ENCODE measurements at places on chromosomes 12 and 14.
A peak's percentile ranks its signal among the peaks of the same experiment; 100 is the strongest.

DNA sequence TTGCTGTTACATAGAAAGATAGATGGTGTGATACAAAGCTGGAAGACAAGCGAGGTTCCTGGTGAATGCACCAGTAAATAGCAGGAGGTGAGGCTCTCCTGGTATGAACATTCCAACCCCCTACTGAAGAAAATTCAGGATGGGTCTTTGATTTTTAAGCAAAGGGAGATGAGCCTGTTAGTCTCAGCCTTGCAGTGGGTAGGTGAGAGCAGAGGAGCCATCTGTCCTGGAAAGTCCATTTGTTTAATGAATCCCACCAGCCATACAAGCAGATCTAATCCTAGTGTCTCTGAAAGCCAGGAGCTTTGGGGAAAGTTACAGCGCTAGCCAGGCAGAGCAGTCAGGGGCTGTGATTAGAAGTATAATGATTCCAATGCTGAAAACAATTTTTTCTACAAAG, 234.8 kb upstream of the FOXN3 start:
- no peak for DNase-seq

- no peak for DNase-seq
Observed at GRCh38 chr12:57416039-57416996, 14.5 kb downstream of the R3HDM2 start.

DNA sequence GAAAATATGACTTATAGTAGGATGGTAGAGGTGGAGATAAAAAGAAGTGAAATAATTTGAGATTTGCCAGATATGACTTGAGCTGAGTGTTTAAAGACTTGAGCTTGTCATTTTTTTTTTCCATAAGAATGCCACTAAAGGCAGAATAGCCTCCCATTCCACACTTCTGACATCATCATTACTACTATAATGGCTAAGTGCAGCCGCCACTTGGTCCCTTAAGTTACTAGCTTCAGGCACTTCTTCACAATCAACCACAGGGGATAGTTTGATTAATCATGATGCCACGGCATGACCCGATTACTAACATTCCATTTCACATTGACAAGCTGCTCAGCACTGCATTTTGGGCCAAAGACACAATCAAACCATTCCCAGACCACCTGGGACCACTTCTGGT, 127.9 kb downstream of the EFCAB11 start:
- DNase-seq, result no peak

GRCh38 chr12:6465467-6466183, 4.9 kb downstream of the VAMP1 start:
- peak; percentile 56 for DNase-seq

- no peak for DNase-seq
Observed at GRCh38 chr12:51071663-51072062, 11.7 kb downstream of the CSRNP2 start.

DNA sequence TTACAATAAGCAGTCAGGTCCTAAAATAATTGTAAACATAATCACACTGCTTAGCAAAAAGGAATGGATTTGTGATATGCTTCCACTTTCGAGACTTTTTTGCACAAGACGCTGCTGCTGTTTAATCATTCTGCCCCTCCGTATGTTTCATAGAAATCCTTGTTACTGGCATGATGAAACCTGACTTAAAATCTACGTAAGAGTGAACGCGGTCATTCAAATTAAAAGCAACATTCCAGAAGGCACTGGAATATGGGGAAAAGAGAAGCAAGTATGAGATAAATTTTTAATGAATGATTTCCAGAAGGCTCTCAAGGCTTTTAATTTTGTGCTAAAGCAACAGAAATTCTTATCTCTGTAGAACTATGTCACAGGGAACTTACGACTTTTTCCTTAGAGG, 1.1 kb downstream of the CNIH1 start:
- DNase-seq, result no peak

DNA sequence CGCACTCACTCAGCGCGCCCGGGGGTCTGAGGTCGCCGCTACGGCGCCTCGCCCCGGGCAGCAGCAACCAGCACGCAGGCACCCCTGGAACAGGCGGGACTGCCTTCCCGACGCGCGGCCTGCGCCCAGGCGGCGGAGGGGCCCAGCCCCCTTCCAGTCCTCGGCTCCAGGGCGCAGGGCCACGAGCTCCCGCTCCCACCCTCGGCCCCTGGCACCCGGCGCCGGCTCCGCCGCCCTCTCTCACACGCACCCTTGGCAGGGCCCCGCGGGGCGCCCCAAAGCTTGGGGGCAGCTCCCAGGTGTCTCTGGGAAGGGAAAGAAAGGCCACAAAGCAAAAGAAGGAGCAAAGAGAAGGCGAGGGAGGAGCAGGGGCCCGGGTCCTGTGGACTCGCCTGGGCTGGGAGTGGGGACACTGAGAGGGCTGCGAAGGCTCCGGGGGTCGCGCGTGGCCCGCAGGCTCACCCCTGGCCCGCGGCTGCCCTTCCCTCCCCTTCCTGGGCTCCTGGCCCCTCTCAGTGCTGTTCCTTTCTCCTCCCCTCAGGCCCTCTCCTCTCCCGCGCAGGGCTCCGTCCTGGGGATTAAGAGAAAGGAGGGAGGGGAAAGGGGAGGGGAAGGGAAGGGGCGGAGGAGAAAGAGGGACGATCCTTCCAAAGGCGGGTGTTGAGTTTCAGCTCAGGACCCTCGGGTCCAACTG, 907 bp upstream of the EFS start:
- DNase-seq, result no peak

DNA sequence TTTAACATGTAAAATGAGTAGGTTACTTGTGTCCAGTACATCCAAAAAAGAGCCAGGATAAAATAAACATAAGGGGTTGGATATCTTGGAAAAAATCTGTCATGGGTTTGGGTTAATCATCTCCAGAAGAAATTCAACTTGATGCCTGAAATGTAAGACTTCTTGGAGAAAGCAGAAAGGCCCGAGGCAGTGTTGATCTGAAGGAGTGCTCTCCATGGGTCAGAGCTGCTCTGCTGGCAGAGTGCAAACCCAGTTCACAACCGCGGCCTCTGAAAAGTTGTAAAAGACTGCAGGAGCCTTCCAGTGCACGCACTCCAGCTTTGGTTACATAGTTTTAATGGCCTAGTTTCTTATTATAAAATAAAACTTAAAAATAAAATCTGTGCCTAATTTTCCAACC, 97.3 kb upstream of the ALX1 start:
- no peak for DNase-seq

DNA sequence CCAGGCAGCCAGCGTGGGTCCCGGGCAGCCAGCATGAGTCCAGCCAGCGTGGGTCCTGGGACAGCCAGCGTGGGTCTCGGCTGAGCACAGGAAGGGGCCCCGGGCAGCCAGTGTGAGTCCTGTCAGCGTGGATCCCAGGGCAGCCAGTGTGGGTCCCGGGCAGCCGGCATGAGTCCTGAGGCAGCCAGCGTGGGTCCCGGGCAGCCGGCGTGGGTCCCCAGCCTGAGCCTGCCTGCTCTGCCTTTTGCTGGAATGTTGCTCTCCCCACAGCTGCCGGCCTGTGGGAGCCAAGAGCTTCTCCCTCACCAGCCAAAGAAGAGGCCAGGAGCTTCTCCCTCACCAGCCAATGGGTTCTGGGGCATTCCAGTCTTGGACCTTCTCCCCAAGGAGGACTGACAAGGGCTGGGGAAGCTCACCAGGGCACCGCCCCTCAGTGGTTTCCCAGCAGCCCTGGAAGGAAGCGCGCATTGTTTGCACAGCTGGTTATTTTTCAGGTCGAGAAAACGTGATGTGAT, 15.0 kb upstream of the RFLNA start:
- no peak for DNase-seq

DNA sequence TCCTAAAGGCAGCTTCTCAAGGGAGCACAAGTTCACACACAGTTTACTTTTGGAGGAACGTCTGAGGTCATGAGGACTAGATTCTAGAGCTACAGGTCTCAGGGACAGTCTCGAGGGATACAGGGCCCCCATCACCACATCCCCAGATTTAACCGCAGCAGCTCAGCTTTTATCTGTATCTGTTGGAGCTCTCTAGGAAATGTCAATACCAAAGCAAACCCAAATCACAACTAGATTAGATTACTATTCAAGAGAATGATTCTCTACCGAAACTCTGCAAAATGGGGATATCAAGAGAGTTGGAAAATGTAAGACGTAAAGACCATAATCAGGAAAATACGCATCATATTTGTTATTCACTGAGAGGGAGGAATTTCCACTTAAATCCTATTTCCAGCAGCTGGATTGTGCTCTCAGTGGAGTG, 4.0 kb upstream of the MYRFL start:
- DNase-seq, result no peak

DNA sequence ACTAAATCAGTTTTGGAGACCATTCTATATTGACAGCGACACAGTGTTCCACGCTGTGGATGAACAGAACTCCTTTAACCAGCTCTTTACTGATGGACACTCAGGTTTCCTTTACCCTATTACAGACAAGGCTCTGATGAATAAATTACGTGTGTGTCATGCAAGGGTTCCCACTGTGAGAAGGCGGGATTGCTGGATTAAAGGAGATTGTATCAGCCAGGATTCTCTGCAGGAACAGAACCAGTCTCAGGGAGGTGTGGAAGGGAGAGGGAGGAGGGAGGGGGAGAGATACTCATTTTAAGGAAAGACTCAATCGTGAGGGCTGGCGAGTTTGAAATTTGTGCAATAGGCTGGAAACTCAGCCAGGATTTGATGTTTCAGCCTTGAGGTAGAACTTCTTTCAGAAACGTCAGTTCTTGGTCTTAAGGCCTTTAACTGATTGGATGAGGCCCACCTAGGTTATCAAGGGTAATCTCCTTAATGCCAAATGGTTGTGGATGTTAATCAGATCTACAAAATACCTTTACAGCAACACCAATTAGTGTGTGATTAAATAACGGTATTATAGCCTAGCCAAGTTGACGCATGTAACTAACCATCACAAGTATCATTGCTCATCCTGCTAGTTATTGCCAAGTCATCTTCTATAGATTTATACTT, 104.0 kb downstream of the GCH1 start:
- DNase-seq, result no peak

DNA sequence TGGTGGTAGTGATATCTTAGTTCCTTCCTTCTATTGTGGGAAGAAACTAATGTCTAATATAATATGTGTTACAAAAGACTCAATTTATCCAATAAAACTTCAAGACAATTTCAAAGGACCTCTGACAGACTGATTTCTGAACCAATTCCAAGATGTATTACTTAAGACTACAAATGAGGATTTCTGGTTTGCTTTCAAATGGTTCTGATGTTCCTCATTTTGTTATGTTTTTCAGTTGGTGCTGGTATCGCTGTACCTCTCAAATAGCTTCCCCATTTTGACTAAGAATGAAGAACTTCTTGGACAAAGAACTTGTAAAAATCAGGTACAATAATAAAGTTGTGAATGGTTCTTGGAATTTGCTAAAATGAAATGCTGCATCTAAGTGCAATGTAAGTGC, 19.4 kb upstream of the MBIP start:
- no peak for DNase-seq

DNA sequence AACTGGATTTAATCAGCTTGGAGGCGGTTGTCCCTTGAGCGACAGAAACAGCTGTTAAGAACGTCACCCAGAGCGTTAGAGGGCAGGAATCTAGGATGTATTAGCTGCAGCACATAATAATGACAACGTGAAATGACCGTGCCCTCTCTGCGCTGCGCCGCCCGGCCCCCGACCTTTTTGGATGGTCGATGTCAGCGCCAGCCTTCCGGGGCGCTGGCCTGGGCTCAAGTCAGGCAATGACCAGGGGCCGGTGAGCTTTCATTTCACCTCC, 427 bp upstream of the TMEM120B start:
- peak; percentile 26 for DNase-seq

GRCh38 chr14:59280961-59281360, 92.5 kb downstream of the DAAM1 start:
- no peak for DNase-seq

DNA sequence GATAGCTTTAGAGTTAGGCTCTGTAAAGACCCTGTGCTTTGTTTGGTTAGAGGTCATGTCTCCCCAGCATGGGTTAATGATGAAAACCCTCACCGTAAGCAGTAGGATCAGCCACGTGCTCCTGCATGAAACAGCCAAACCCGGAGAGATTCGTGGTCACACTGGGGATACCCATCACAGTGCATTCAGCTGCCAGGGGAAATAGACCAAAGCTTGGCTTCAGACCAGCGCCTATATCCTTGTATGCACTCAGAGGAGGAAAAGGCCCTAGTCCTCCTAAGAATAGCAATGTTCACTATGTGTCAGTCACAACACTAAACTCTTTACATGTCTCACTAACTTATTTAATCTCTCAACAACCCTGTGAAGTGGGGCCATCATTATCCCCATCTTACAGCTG, 16.3 kb downstream of the SPX start:
- no peak for DNase-seq

DNA sequence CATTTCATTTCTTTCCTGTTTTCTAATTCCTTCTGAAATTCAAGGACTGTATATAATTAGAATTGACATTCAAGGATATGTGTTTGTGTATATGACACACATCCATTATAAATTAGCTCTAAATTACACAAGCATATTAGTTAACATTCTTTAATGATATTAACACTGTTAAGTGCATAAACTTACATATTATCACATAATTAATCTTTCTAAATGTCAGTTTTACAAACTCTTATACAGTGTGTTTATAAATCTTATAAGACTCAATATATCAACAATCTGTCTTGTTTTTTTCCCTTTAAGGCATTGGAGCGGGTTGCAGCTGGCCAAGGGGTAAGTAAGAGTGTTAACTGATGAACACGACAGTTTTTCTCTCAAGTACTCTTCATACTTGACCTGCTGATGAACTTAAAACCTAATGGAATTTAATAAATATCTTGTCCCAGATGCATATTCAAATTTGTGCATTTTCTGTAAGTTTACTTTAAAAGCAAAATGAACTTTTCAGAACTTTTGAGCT, 76.1 kb downstream of the METTL25 start:
- no peak for DNase-seq

DNA sequence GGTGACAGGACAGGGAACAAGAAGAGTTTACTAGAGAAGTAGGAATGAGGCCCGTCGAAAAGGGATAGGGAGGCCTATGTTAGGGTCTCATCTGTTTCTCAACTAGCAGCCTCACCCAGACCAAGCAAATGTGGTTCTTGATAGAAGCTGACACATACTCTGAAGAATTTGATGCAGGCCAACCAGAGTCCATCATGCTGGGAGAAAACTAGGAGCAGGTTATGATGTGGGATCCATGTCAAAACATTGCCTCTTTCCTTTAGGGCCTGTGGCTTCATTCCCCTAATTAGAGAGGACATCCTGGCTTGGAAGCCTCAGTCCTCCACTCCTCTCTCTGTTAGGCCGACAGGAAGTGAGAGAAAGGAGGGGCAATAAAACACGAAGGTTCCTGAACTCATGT, 122.8 kb downstream of the NTF3 start:
- no peak for DNase-seq
